ENCODE measurements at places on chromosomes 3 and 15.
A peak's percentile ranks its signal among the peaks of the same experiment; 100 is the strongest.

- no peak for DNase-seq
Measured at GRCh38 chr3:46866032-46866595, 2.9 kb upstream of the MYL3 start.

- no peak for DNase-seq
Measured at GRCh38 chr15:62875626-62876021, 166.9 kb upstream of the TPM1 start.

DNA sequence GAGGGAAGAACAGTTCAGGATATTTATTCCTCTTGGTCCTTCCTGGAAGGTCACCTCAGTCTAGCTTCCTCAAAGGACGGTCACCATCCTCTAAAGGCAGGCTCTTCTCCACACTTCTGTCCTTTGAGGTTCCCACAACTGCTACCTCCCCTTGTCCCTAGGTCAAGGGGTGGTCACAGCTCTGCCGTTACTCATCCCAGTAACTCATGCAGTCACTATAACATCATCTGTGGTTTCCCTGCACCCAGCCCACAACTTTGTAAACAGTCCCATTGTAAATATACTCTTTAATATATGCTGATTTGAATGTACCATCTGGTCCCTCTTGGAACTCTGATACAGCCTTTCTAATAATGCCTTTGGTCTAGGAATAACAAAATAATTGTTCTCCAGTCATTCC lies 887.4 kb downstream of the FHIT start:
- DNase-seq = no peak

DNA sequence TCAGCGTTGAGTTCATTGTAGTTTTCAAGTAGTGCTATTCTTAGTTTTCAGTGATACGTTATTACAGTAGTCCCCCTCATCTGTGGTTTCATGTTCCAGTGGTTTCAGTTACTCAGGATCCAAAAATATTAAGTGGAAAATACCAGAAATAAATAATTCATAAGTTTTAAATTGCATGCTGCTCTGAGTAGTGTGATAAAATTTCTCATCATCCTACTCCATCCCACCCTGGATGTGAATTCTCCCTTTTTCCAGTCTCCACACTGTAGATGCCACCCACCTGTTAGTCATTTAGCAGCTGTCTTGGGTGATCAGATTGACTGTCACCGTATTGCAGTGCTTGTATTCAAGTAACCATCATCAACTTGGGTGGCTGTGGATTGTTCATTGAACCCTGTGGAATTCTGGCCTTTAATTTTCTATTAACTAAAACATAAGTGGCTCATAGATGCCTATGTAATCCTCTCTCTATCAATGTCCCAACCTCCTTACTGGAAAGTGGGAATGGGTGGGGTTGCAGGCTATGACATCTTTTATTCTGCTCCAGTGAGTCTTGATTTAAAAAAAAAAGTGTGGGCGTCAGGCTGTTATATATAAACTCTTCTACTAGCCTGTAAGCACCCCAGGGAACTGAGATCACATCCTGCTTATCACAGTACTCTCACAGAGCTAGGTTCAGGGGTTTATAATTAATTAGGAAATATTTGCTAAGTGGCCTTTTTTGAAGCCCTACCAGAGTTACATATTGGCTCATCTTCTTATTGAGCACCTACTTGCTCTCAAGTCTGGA lies 97.5 kb downstream of the CFAP20DC start:
- DNase-seq = no peak

GRCh38 chr3:28982906-28983305 lies 298.0 kb upstream of the RBMS3 start:
- no peak for DNase-seq

DNA sequence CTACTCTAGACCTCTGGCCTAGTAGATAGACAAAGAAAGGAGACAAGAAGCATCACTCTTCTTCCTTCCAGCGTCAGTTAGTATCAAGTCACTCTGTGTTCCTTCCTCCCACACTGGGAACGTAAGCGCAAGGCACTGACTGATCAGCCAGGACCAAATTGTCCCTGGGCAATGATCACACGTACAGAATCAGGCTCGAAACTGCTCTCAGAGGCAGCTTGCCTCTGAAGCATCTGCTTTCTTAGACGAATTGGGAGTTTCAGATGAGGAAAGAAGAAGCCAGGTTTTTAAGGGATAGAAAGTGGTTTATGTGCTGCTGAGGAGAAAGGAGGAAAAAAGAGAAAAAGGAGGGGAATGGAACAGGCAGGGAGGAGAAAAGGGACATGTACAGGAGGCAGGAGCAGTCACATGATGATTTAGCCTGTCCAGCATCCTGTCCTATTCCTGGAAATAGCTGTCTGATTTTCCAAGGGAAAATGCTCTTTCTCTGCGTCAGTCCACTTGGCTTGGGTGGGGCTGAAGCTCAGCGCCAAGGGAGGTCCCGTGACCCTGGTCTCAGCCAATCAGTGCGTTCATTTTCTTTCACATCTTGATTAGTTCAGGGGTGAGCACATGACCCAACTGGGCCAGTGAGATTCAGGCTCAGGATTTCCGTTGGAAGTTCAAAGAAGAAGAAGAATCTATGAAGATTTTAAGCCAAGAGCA lies 102.0 kb upstream of the PRICKLE2 start:
- no peak for DNase-seq

DNA sequence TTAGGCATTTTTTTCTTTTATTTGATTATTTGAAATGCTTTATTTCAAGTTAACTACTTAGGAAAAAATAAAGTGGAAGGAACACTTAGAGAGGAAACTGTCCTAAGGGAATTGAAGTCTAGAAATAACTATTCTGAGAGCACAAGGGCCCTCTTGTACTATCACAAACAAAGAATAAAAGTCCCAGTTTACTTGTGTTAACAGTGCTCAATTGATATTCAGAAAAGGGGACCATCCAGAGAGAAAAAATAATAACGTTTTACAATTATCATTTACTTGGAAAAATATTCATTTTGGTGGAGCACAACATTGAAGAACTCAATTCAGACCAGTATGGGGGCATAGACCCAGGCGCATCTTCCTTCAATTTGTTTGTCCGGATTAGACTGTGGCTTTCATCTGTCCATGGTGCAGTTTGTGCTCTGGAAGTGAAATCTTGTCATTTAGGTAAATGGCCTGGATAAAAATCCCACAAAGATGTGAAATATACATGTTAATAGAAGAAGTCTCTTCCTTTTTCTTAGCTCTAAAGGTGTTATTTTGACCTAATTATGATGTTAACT lies 54.5 kb upstream of the SAMMSON start:
- no peak for DNase-seq

DNA sequence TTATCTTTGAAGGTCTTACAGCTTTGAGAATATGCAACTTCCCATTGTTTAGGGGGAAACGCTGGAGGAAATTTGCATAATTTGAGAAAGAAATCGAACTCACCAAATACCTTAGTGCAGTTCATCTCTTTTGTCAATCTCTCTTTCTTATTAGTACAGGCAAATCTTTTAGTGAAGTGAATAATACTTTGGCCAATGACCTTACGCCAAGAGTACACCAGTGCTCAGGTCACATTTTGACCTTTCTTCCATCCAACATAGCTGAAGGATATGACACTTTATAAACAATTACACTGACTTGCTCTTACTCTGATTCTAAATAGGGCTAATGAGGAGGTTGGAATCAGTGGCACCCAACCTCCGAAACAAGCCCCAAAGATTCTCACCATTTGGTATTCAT lies 494.8 kb downstream of the FOXP1 start:
- DNase-seq = no peak

- no peak for DNase-seq
Measured at GRCh38 chr3:194257151-194257621, 93.9 kb downstream of the CPN2 start.

- DNase-seq = peak; percentile 21
Measured at GRCh38 chr15:94576889-94577533, 345.6 kb downstream of the MCTP2 start.

GRCh38 chr15:68512052-68512451 lies 66.7 kb upstream of the CORO2B start:
- no peak for DNase-seq

- DNase-seq = no peak
Measured at GRCh38 chr15:70817266-70817665, 36.7 kb downstream of the LARP6 start.

Data from immature natural killer cell (primary cell).